ENCODE measurements at places on chromosomes 3 and 15.
A peak's percentile ranks its signal among the peaks of the same experiment; 100 is the strongest.

GRCh38 chr3:12246497-12247163, 42.2 kb upstream of the PPARG start:
- DNase-seq = no peak

DNA sequence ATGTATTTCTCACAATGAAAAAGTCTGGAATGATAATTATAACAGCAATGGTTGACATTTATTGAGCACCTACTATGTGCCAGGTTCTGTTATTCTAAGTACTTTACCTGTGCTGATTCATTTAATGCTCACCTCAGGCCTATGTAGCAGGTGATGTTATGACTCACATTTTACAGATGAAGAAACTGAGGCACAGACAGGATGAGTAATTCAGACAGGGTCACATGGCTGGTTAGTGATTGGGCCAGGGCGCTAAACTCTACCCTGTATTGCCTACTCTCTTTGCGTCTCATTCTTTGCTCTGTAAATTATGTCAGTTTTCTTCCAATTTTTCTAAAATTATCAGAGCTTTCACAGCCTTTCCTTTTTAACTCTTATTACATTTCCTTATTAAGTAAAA, 98.3 kb downstream of the PIK3R4 start:
- no peak for DNase-seq

DNA sequence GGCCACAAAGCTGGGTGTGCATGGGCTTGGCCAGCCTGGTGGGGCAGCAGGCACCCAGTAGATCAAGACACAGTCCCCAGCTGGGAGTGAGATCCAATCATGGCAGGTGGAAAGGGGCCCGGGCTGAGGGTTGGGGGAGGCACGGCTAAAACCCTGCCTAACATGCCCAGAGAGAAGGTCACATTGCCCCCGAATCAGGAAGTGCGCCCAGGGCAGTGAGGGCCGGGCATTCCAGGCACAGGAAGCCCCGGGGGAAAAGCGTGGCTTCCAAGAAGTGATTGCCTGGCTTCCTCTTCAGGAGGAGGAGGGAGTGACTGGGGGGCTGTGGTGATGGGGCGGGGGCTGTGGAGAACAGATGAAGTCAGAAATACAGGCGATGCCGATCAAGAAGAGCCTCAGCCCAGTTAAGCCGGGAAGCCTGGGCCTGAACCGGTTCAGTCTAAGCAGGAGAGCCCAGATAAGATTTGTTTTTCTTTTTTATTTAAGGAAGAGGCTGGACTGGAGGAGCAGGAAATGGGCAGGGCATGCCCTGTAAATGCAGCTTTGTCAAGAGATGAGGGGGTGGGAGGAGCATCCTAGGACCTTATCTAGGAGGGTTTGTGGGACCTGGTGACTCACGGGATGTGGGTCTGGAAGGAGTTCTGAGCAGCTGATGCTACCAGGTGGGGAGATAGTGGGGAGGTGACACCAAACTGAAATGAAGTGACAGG, 83.9 kb downstream of the CHSY1 start:
- DNase-seq = peak; percentile 65

DNA sequence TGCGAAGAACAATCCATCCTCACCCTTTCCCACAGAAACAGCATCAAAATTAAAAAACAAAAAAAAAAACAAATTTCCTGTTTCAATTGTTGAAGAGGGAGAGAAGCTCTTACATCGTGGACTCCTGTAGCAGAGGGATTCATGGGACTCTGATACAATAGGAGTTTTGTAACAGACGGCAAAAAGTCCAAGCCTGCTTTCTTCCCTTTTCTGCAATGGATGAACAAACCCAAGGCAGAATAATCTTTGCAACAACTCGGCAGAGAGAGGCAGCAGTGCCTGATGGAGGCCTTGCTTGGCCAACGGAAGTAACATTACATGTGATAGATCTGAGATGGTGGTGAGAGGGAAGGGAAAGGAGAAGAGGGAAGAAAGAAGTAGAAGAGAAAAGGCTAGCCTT, 26.9 kb downstream of the CCR4 start:
- no peak for DNase-seq
